ENCODE measurements at places on chromosomes 11 and 22.

DNA sequence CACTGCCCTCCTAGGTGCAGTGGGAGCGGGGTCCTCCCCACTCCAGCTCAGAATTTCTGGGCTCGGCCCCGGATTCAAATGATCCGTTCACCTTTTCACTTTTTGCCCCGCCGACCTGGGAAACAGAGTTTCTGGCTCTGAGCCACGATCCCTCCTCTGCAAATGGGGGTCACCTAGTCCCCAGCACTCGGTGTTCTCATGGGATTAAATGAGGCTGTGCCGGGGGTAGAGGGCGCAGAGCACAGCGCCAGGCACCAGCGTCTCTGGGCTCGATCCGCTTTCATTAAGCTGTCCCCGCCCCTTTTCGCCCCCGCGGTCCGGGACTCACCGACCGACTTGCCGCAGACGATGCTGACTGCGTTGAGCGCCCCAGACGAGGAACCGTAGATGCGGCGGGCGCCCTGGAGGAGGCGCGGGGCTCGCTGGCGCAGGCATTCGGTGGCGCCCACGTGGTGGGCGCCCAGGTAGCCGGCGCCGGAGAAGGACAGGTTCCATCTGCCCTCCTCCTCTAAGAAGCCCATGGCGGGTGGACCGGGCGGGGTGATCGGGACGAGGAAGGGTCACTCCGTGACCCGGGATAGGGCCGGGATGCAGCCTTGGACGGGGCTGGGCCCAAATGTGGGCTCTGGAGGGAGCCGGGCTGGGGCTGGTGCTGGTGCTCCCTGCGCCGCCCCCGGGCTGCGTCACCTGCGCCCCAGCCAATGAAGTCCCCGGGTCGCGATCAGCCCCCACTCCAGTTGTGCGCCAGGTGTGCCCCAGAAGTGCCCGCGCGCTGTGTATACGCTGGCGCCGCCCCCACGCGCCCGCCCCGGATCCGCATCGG lies at the start of gene PNPLA5:
TSS of gene PNPLA5 (minus strand) at position 654 of the 823 bp plus-strand sequence. CDS start at position 521, 133 bp downstream.
- no peak for DNase-seq

DNA sequence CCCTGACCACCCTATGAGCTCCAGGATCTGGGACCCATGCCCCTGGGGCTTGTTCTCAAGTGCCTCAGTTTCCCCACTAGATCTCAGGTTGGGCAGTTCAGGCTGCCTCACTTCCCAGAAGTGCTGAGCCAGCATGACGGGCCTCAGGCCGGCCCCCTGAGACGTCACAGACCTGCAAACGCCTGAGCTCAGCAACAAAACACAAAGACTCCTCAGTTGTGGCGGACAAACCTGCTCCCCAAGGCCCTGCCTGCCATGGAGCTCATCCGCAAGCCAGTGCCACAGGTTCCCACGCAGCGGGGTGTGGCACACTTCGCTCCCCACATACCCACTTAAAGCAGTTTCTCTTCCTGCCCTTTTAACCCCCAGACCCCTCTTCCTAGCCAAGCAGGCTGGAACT lies 45.2 kb downstream of the NECTIN1 start:
- no peak for DNase-seq

DNA sequence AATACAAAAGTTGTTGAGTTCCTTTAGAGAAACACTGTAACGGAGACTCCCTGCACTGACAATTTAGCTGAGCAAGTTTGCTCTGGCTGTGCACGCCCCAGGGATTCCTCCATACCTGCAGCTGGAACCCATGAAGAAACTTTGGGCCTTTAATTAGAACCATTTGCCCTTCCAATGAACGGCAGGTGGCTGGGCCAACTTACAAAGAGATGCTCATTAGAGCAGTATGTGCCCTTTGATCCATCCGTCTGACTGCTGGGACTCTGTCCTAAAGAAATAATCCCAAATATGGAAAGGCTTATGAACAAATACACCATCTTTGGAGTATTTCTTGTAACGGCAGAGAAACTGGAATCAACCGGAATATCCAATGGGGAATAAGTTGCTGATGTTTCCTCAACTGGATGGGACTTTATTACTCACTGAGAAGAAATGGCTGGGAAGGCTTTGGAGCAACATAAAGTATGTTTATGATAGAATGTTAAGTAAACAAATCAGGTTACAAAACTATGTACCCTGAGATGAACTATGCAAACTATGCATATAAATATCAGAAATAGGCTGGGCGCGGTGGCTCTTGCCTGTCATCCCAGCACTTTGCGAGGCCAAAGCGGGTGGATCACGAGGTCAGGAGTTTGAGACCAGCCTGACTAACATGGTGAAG lies 24.4 kb upstream of the FBLN1 start:
- DNase-seq: no peak

- no peak for DNase-seq
Observed at GRCh38 chr11:127193950-127194349, 193.4 kb upstream of the KIRREL3 start.
